ENCODE measurements at places on chromosomes 13 and 19. TPM values are rescaled to one million over a fixed set of nuclear protein-coding genes. Genes with fewer than 3 reads are reported as not detected.
A peak's percentile ranks its signal among the peaks of the same experiment; 100 is the strongest.

GRCh38 chr13:23705583-23705982 is 135.4 kb downstream of the TNFRSF19 start:
- DNase-seq, result no peak

DNA sequence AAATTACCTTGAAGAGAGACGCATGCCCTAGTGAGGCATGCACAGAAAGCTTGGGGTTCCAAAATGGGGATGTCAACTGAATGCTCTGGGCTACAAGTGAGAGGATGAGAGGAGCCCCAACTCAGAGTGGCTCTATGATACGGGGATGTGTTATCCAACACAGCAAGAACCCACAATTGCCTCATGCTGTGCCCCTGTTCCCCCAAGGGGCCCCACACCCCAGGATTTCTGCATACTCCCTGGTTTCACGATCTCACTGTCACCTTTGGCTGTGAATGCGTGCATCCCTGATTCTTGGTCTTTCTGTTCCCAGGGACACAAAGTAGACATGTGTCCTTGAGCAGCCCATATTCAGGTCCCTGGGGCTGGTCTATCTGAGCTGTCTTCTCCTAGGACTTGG is 29.3 kb downstream of the WDR88 start:
- DNase-seq, result no peak

- no peak for DNase-seq
Measured at GRCh38 chr13:102176846-102177245, 225.0 kb downstream of the FGF14 start.

DNA sequence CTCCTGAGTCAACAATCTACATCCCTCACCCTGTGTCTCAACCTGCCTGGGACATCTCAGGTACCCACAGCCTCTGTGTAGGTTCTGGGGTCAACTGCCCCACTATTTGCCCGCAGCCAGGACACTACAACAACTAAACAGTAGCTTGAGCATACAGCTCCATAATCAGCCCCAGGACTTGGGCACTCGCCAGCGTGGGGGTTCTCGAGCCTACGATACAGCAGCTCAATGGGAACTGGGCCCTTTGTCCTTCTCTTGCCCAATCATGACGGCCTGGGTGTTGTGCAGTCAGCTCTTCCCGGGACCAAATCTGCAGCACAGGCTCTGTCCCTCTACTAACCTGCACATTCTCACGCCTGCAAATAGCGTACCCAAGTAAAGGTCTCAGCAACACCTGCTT is 1.3 kb downstream of the ZNF180 start:
- no peak for DNase-seq

DNA sequence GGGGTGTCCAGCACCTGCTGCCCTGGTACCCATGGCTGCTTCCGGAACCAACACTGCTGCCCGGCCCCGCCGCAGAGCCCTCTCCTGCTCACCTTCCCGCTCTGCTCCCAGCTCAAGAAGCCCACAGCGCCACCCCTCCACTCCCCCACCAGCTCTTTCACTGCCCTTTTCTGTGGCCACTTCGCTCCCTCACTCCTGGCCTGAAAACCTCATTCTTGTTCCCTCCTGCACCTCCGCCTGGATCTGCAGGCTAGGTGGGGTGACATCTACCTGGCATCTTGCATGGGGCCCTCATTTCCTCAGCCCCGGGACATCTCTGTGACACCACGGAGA is 6.4 kb downstream of the ZNF787 start:
- DNase-seq, result no peak

DNA sequence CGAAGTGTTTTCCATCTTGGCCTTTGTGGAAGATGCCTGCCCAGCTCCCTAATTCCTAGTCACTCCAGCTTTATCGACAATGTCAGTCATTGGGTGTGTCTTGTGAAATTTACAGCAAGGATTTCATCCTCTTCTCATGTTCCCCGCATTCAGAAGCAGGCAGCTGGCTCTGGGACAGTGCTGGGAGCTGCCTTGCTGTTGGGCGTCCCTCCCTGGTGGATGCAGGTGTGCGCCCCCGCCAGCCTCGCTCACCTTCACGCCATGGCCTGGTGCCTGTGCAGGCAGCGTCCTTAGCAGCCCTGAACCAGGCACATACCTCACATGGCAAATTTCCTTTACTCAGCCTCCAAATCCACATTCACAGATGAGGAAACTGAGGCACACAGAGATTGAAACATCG is 39.7 kb upstream of the TFDP1 start:
- DNase-seq, result no peak

DNA sequence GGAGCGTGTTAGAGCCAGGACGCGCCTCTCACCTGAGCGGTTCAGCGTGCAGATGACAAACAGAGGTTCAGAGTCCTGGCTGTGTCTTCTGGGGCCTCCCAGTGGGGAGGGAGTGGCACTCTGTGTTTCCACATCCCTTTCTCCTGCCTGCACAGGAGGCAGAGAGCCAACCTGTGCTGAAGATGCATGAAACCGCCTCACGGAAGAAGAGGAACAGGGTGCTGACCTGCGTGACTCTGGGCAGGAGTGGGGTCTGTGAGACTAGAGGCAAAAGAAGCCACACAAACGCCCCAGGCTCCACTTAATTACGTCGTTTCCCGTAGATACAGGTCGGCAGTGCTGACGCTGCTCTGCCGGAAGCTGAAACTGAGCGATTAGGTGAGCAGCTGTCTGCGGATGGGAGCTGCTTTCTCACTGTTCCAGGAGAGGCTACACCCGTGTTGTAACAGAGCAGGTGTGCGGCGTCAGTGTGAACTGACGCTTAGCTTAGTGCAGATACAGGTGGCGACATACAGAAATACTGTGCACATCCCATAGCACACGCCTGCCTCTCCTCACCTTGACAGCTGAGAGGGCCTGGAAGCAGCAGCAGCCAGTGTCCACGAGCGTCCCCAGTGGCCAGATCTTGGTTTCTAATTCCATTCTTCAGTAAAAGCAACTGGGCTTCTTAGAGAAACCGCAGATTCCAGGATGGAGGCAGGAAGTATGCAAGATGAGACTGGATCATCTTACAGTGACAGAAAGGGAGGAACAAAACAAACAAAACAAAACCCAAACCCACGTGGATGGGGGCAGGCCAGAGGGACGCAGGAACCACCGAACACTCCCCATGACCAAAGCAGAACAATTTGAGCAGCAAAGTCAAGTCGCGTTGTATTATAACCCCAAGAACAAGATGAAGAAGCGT is 37.7 kb upstream of the MCF2L start:
- DNase-seq, result peak; percentile 62

DNA sequence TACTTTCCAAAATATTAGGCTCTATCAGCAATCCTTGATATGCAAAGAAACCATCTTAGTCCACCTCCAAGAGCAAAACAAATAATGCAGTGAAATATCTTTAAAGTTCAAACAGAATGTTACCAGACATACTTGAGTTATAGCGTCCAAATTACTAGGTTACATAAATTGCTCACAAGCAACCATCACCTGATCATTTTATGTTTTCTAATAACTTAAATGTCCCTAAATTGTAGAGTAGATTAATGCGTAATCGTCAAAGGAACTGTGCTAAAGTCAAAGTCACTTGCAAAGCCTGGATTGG is 350.6 kb upstream of the ARGLU1 start:
- DNase-seq, result no peak

DNA sequence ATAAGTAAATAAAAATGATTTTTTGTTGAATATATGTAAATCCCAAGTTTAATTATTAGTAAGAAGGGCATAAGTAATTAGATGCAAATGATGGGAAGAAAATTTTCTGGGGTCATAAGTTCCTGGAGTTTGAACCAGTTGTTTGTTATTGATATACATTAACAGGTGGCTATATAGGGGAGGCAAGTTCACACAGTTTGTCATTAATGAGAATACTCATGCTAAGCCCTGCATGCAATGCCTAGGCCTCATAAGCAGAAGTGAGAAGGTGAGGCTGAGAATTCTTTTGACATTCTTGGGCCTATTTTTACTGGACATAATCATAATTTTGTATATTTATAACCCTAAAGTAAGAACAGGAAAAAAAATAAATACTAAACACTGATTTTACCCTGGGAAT is 1210.7 kb upstream of the PCDH9 start:
- no peak for DNase-seq

DNA sequence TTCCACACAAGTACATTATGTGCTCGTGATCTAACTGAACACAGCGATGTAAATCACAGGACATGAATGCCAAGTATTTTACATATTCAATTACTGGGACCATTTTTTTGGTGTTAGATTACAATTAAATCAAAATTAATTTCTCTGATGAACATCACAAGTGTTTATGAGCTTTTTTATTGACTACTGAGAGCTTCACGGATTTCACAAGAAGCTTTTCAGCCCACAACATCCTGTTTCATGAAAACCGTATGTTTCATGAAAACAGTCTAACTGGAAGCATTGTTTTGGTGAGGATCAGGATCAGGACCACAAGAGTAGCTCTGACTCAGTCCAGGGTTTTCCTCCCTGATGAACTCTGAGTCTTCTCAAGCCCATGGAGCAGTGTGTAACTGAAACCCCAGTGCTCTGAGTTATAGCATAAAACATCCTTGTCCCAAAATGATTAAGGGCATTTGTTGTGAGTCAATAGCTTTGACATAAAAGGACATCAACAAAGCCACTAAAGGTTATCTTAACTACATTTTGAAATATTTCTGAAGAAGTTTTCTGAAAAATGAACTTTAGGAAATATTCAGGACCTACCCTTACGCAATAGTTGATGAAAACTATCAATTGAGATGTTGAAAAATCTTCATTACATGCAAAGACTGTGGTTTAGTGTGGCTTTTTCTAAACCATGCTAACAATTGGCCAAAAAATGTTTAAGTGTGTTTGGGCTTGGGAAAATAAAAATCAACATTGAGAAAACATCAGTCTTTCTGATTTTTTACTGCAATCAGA is 49.3 kb downstream of the UFM1 start:
- DNase-seq, result peak; percentile 32

DNA sequence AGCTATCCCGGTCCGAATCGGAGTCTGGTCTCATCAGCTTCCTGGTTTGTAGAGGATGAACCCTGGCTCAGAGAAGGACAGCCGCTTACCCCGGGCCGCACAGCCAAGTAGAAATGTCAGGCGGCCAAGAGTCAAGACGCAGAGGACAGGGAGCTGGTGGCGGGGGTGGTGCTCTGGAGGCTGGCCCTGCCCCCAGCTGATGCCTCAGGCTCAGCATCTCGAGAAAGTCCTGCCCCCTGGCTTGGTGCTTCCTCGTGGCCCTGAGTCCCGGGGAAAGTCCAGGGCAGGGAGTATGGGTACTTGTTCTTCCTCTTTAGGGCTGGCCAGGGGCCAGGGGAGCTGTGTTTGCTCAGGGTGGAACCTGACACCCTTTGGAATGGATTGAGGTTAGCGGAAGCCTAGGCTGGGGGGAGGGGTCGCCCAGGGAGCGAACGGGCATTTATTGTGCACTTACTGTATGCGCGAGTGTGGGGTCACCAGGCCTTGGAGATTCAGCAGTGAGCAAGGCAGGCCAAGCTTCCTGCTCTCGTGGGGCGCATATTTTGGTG is 2.2 kb downstream of the TJP3 start:
- DNase-seq, result no peak

DNA sequence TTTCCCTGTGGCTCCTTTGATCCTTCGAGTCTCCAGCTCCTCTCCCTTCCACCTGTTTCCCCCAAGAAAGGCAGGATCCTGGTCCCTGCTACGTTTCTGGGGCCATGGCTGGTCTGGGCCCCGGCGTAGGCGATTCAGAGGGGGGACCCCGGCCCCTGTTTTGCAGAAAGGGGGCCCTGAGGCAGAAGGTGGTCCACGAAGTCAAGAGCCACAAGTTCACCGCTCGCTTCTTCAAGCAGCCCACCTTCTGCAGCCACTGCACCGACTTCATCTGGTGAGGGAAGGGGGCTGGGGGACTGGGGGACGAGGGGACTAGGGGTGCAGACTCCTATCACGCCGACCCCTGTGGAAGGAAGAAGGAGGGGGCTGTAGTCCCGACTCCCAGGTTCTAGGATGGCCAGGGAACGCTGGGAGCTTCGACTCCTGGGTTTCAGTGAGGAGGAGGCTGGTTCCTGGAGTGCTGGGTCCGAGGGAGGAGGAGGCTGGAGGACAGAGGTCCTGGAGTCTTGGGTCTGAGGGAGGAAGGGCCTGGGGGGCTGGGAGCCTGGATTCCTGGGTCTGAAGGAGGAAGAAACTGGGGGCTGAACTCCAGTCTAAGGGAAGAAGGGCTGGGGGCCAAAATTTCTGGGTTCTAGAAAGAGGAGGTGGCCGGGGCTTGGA is 524 bp downstream of the PRKCG start:
- no peak for DNase-seq

GRCh38 chr13:50128428-50128931 is 113.2 kb downstream of the KCNRG start:
- no peak for DNase-seq

DNA sequence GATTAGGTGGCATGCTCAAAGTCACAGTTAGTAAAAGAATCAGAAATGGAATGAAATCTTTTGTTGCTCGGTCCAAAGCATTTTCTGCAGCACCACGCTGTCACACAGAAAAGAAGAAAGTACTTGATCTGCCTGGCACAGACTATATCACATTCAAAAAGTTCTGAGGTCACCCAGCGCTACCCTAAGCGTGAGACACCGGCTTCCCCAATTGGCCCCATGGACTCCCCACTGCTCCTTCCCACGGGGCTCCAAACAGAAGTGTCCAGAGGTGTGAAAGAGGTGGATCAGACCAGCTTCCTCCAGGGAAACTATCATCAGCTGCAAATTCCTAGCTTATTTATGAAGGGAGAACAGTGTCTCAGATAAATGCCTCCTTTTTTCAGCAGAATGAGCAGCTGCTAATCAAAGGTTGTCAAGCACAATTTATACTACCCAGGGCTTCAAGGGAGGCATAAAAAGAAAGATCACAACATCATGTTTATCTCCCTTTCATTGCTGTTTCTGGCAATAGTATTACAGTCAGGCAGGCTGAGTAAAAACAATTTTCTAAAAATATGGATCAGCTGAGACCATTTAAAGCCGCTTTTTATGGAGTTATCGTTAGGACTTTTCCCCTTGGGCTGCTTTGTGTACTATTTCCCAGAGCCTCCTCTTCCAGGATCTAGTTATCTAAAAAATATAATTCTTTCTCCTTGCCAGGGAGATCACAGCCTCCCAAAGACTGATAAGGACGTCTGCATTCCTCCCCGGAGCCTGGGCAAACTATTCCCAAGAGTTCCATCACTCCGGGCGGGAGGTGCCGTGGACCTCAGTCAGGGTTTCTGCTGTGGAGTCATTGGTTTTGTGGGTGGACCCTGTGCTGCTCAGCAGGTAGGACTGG is 208.0 kb downstream of the LHFPL6 start:
- DNase-seq, result no peak

APOC1 gene
- polyA plus RNA-seq, result 11.4 TPM

MEDAG gene
- 1.2 TPM for polyA plus RNA-seq

CRTC1 gene
- polyA plus RNA-seq, result 22.7 TPM

ZNF738 gene
- 36.0 TPM for polyA plus RNA-seq

SOX1 gene
- not detected for polyA plus RNA-seq

LILRB2 gene
- polyA plus RNA-seq, result 2.8 TPM

IZUMO1 gene
- 0.23 TPM for polyA plus RNA-seq

RASGRP4 gene
- 1.0 TPM for polyA plus RNA-seq

ZNF726 gene
- 10.9 TPM for polyA plus RNA-seq

All from renal cortex interstitium (tissue), 15 donors.